ENCODE measurements at places on chromosomes 3 and 15. TPM values are rescaled to one million over a fixed set of nuclear protein-coding genes. Genes with fewer than 3 reads are reported as not detected.

Gene LRRC31
- total RNA-seq = not detected

Gene DENND4A
- total RNA-seq = 14.0 TPM

Gene GRM7
- total RNA-seq = not detected

Gene C3orf22
- not detected for total RNA-seq

Gene HYAL1
- total RNA-seq = 70.0 TPM

Gene SLC6A11
- not detected for total RNA-seq

Gene BCL2A1
- 0.55 TPM for total RNA-seq

Gene SLC24A5
- not detected for total RNA-seq

Gene CD200
- total RNA-seq = 1.3 TPM

GRCh38 chr3:46706771-46707582 lies 5.8 kb downstream of the TMIE start:
- DNase-seq = no peak

GRCh38 chr3:9552252-9552999 lies 1.2 kb downstream of the LHFPL4 start:
- peak; percentile 49 for DNase-seq

DNA sequence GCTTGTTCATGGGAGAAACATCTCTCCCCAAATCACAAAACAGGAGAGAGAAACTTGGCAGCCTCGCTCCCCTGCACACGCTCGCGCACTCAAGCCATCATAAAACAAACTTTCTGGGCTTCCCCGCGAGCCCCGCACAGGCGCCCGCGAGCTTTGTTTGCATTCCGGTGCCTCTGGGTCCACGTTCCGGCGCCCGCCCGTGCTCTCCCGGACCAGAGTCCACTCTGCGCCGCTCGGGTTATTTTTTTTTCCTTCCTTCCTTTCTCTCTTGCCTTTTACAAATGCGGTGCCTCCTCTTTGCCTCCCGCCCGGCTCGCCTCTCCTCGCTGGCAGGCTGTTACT lies 363 bp downstream of the MAGI1 start:
- no peak for DNase-seq

DNA sequence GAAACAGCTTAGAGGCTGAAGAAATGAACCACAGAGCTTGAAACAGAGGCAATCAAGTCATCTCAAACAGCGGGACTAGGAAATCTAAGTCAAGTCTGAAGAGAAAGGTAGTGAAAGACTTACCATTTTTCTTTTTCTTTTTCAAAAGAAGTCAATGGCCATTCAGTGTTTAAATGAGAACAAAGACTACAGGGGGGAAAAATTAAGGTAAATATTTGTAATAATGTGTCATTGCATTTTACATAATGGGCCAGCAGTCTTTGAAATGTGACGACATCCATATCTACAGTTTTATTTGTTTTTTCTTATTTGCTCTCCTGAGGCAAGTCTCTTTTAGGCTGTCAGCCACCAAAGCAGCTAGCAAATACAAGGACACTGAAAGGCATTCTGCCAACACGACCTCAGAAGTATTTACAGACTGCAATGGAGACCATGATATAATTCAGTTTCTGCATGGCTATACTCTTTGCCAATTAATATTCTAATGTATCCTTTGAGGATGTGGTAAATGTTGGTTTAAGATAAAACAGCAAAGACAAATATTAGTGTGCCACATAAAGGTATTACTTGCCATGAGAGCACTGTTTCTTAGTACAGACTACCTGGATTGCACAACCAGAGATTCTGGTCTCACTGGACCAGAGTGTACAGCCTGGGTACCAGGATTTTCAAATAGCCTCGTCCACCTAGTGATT lies 307.0 kb upstream of the THBS1 start:
- no peak for DNase-seq

DNA sequence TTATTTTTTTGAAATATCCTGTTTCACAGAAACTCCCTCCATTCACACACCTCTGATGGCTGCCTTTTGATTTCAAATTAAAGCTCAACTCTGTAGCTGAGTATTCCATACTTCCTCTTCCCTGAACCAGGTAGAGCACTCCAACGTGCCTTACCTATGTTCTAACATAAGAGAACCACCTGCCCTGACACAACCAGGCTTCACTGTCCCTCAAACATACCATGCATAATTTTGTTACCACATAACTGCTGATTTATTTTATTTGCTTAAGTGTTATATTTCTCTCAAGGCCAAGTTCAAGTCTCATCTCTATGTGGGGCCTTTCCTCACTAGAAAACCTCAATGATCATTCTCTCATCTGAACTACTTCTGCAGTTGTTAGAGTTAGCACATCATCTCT lies 209.7 kb downstream of the P3H2 start:
- no peak for DNase-seq

DNA sequence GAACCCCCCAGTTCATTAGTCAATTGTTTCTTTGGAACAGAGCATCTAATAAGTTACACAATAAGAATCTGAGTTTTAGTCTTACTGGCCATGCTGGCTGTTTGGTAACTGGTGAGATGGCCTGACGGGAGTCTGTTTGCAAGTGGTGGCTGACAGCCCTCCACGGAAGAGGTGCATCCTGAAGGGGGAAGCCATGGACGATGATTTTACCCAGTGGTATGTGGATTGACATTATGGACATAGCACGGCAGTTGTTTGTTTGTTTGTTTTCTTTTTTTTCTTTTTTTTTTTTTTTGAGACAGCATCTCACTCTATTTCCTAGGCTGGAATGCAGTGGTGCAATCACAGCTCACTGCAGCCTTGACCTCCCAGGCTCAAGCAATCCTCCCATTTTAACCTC lies 156.0 kb downstream of the RPLP1 start:
- no peak for DNase-seq

- no peak for DNase-seq
Observed at GRCh38 chr3:94373456-94373855, 310.6 kb downstream of the NSUN3 start.

- no peak for DNase-seq
Observed at GRCh38 chr3:129231331-129232119, 17.9 kb upstream of the COPG1 start.

DNA sequence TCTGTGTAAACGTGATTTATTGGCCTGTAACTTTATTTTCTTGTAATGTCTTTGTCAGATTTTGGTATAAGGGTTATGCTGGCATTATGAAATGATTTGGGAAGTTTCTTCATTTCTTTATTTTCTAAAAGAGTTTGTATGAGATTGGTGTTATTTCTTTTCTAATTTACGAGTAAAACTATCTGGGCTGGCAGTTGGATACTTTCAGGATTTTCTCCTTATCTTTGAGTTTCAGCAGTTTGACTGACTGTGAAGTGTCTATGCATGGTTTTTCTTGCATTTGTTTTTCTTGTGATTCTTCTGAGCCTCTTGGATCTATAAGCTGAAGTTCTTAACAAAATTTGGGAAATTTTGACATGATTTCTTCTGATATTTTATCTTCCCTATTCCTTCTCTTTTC lies 18.1 kb downstream of the ADGRG7 start:
- no peak for DNase-seq

- DNase-seq = no peak
Observed at GRCh38 chr3:183244981-183245476, 8.0 kb upstream of the B3GNT5 start.

- DNase-seq = no peak
Observed at GRCh38 chr3:110341047-110341446, 730.6 kb upstream of the NECTIN3 start.

- peak; percentile 93 for DNase-seq
Observed at GRCh38 chr3:53881691-53882593, at the start of gene ACTR8. ACTR8 (minus strand) TSS chr3:53882152; CDS start chr3:53882101, 51 bp downstream.

GRCh38 chr15:89112341-89112971 lies 24.2 kb downstream of the ABHD2 start:
- no peak for DNase-seq

DNA sequence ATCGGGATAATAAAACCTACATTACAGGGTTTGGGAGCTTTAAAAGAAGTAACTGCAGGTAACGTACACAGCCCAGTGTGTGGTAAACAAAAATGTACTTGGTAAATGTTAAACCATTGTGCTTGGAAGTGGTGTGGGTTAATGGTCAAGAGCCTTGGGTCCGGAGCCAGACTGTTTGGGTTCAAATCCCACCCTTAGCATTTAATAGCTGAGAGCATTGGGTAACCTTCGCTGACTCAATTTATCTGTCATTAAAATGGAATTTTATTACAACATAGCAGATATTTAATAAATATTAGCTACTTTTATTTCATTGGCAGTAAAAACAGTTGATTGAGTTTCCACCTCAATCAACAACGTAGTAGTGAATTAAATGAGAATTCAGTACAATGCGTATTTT lies 1.5 kb downstream of the FSTL1 start:
- DNase-seq = no peak

GRCh38 chr3:196662033-196662432 lies 22.5 kb downstream of the NRROS start:
- DNase-seq = no peak

DNA sequence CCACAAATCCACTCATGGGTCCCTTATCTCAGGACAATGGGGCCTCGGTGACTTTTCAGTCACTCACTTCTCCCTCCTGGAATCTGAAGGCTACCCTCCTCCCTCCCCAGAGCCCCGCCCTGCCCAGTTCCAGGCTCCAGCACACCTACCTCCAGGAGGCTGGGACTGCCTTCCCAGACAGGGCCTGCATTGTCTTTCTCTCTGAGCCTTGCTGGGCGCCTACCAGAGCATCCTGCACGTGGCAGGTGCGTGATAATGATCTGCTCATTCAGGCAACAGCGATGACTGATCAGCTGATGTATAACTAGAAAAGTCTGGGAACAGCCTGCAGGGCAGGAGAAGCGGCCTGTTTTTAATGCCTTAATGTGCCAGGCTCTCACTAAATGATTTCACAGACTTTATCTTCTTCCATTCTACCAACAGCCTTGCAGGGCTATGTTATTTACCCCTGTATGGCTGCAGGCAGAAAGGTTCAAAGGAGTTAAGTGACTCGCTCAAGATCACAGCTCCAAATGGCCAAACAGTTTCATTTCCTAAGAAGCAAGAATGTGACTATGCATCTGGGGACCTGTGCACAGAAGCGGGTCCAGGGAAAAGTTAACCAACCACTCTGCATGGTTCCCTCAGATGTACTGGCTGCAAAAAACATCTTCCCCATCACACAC lies 6.3 kb downstream of the ADAMTS17 start:
- no peak for DNase-seq

DNA sequence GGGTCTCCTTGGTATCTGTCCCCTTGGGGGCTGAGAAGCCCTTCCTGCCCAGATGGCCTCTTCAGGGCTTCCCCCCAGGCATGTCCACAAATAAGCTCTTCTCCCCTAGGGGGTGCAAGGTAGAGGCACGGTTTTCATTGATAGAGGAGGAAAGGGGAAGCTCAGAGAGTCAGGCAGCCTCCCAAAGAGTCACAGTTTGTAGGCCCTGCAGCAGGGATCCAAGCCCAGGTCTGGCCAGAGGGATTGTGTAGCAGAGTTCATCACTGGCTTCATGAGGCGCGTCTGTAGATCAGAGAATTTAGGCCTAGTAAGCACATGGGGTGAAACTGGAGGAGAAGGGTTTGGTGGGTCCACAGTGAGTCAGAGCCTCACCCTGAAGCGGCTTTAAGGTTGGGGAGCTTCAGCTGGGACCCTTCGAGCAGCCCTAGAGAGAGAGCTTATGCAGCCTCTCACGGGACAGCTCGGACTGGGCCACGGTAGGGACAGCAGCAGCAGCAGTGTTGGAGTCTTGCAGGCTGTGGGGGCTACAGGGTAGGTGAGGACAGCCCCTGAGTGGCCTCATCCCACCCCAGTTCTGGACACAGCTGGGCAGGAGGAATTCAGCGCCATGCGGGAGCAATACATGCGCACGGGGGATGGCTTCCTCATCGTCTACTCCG lies 37.5 kb upstream of the ESYT3 start:
- no peak for DNase-seq

DNA sequence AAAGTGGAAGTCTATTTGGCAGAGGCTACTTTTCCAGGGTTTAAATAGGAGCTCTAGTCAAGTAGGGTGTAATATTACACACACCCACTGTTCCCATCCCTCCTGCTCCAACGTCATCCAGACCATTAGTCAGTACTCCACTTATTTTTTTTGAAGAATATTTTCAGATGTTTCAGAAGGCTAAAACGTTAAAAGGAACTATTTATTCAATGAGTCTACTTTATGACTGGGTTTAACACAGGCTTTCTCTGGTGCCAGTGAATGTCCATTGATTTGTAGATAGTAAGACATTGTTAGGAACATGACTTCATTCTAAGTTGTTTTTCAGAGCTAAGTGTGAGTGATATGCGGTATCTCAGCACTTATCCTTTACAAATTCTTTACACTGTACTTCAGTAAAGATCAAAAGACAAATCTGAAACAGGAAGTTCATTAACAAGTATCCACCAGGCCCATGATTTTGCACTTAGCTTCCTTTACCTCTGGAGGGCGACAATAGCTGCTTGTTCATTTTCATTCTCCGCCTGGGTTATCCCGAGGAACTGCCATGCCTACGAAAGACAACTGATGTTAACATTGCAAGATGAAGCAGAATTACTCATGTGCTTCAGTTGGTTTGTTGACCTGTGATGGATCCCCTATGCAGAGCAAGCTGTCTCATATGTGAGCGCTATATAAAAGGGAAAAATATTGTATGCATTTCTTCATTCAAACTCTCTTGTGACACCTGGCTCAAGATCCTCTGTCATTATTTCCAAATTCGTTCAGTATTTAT lies 158.7 kb downstream of the USP13 start:
- no peak for DNase-seq

DNA sequence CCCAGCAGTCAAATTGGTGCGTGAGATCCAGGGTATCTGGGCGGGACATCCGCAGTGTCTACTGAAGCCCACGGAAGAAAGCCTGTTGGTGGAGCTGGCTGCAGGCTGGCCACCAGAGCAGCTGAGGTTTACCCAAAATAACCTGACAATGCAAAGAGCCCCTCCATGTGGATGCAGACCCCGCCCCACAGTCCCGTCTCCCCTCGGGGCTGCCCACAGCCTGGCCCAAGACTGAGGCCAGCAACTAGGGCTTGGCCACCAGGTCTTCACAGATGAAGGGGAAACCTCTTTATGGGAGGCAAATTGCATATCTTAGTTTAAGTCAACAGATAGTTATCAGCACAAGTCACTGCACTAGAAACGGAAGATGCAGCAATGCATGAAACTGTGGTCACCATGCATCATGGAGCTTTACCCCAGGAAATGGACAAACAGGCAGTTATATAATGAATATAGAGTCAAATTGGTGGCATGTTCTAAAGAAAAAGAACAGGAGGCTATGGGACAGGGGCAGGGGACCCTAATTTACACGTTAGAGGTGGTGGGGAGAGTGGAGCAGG lies 86.3 kb downstream of the ARNT2 start:
- no peak for DNase-seq

- DNase-seq = no peak
Observed at GRCh38 chr3:131807822-131808221, 227.0 kb downstream of the CPNE4 start.

Data from left ventricle myocardium superior (tissue), 1 donor.